Stimulated activated CD4-positive, alpha-beta T cell treated with anti-CD3 and anti-CD28 coated beads, TNF-alpha, amount 100 ng/mL, for 48 hours (primary cell): ENCODE measurements at places on chromosomes 1 and 21.

GRCh38 chr1:10765304-10765703, 31.1 kb downstream of the CASZ1 start:
- DNase-seq, result no peak

DNA sequence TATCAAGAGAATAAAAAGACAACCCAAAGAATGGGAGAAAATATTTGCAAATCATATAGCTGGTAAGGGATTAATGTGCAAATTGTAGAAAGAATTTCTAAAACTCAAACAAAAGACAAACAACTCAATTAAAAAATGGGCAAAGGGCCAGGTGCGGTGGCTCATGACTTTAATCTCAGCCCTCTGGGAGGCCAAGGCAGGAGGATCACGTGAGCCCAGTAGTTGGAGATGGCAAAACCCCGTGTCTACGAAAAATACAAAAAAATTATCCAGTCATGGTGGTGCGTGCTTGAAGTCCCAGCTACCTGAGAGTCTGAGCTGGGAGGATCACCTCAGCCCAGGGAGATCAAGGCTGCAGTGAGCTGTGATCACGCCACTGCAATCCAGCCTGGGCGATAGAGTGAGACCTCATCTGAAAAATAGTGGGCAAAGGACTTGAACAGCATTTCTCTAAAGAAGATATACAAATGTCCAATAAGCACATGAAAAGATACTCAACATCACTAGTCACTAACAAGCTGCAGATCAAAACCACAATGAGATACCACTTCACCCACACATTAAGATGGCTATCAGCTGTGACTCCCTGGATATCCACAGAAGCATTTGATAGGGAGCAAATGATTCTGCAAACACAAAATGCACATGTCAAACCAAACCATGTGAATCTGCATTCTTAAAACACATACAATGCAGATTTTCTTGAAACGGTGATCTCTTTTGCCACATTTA, 20.9 kb downstream of the SLC30A1 start:
- no peak for DNase-seq

DNA sequence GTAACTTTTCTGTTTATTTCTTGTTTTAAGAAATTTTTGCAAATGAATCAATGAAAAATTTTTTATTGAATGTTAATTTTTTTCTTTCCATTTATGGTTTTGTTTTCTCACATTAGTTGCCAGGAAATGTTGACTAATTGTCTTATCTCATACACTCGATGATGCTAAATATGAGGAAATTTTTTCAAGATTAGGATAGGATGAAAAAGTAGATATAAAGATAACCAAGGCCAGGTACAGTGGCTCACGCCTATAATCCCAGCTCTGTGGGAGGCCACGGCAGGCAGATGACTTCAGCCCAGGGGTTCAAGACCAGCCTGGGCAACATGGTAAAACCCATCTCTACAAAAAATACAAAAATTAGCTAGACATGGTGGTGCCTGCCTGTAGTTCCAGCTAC, 12.6 kb downstream of the LAX1 start:
- DNase-seq, result no peak

DNA sequence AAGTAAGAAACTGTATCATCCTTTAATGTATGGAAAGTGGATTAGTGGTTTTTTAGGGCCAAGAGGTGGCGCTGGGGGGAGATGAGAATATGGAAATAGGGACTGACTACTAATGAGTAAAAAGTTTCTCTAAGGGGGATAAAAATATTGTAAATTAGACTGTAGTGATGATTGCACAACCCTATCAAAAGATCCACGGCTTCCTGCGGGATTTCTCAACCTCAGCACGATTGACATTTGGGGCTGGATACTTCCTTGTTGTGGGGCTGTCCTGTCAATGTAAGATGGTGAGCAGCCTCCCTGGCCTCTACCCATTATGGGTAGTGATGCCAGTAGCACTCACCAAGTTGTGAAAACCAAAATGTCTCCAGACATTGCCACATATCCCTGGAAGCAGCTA, 36.0 kb upstream of the PRDM2 start:
- no peak for DNase-seq

GRCh38 chr1:226111883-226112261, 49.4 kb downstream of the H3-3A start:
- no peak for DNase-seq

- DNase-seq, result no peak
These were observed 13.9 kb upstream of the ZBTB17 start for GRCh38 chr1:15989776-15990175.

DNA sequence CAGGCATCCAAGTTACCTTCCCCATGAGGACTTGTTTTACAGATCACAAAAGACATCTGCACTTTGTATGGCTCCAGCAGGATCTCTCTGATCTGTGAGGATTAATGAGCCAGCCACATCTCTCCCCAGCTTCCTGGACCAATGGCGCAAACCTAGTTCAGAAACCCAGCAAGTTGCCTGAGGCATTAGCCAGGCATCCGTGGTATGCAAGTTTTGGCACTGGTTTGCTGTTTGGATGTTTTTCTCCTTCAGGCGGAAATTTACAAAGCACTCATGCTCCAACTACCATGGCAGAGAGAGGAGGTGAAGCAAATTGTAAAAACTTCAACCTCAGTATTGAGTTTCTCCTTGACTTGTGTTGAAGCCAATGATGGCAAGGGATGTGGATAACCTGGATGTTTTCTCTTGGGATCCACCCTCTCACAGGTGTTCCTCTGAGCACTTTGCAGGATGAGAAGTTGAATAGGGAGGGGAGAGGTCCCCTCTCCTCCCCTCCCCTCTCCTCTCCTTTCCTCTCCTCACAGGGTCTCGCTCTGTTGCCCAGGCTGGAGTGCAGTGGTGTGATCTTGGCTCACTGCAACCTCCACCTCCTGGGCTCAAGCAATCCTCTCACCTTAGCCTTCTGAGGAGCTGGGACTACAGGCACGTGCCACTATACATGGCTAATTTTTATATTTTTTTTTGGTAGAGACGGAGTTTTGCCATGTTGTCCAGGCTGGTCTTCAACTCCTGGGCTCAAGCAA, 25.6 kb upstream of the ENO1 start:
- no peak for DNase-seq

- no peak for DNase-seq
These were observed 44.6 kb upstream of the DMRTB1 start for GRCh38 chr1:53414632-53415031.

DNA sequence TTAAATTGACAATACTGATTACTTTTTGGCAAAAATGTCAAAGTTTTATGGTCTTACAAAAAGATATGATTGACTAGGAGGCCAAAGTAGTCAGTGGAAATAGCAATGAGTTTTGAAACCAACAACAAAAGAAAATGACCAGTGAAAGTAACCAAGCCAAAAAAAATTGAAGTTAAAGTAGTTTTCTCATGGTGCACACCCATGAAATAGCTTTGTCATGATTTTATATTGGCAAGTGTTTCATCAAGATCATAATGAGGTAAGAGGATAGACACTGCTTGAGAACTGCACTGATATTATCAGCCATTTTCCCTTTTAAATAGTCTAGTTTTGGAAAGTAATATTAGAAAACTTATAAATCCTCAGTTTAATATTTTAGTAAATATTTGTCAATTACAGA, 206.2 kb upstream of the ADAMTS5 start:
- DNase-seq, result no peak

GRCh38 chr21:44297525-44298290, 2.1 kb upstream of the PFKL start:
- peak; percentile 75 for DNase-seq

DNA sequence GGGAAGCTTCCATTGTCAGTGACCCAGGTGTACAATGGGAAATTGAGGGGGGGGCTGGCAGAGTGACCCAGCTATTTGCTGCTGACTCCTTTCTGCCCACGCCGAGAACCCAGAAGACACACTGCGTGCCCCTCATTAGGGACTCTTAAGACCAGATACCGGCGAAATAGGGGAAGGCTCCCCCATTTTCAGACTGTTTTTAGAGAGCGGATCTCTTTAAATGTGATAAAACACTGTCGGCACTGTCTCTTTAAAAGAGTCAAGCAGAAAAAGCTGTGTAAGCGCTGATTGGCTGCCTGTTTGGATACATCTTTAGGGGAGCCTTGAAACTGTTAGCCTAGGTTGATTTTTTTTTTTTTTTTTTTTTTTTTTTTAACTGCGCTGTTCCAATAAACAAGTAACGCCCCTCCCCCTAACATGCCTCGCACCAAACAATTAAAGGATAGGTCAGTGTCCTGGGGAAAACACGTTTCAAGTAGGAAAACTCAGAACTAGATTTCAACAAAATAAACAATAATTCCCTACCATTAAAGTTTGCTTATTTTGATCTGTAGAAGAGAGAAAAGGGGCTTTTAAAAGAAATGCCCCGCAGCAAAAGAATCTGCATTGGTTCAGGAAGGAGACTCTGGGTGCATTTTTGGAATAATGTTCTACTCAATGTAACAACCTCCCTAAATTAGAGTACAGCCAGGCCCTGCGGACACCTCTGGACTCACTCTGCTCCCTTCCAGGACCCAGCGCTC, 1.4 kb upstream of the SSBP3 start:
- peak; percentile 26 for DNase-seq

DNA sequence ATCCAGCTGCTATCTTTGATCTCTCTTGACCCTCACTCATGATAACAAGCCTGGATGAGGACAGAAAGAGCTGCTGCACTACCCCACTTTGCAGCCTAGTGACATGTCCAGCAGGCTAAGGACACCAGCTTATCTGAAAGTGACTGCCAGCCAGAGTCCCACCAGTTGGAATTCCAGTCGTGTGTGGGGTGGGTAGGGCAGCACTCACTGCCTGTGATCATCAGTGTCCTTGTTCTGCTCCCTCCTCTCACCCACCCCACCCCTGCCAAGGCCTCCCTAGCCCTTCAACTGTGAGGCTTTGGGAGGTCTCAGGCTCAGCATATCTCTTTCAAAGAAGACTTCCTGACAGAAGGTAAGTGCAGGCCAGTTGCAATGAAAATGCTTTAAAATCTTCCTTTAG, 15.5 kb upstream of the NMNAT2 start:
- no peak for DNase-seq

DNA sequence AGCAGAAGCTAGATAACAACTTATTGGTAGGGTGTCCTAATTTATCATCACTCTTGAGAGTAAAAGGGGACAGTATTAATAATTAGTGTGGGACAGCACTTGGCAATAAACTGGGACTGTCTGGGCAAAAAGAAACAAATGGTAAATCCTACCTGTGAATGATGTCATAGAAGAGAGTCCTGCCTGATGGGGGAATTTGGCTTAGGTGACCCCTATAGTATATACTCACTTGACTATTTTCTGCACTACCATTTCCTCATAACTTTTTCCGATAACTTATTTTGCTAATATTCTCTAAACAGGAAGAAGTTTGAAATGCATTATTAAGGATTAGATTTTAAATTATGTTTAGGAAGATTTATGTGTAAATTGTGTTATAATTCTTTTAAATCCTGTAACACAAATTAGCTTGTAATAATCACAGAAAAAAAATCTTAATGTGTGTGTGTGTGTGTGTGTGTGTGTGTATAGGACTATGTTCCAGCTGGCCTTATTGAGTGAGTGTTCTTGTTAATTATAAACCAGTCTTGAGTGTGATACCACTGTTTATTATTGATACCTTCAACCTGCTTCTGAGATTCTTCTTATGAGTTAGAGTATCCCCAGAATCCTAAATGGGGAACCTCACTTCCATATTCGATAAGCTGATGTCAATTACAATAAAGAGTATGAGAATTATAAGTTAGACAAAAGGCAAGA, 144.2 kb upstream of the C1orf105 start:
- DNase-seq, result no peak

- no peak for DNase-seq
These were observed 179.0 kb downstream of the SLC35F3 start for GRCh38 chr1:234083460-234083859.

DNA sequence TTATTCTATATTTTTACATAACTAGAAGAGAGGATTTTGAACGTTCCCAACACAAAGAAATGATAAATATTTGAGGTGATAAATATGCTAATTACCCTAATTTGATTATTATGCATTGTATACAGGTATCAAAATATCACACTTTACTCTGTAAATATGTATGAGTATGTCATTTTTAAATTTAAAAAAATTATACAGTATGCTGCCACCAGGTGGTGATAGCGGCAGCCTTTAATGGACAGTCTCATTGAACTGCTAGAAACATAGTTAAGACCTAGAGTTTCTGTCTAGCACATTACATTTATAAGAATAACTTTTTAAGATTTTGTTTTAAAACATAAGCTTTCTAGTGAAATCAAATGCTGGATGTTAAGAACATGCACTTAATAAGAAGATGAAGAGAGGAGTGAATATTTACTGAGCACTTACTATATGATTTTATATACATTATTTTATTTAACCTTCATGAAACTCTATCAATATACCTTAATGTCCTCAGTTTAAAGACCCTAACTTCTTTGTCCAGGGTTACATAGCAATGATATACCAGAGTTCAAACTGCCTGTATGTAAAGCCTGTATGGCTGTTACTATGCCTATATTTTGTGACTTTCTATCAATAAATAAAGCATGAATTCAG, 207.1 kb downstream of the NUF2 start:
- DNase-seq, result peak; percentile 0

- no peak for DNase-seq
These were observed 116.8 kb downstream of the CASZ1 start for GRCh38 chr1:10679496-10680220.

GRCh38 chr21:25039461-25040380, 567.6 kb downstream of the MRPL39 start:
- DNase-seq, result no peak

- DNase-seq, result no peak
These were observed 48.0 kb downstream of the NID1 start for GRCh38 chr1:236016782-236017400.

DNA sequence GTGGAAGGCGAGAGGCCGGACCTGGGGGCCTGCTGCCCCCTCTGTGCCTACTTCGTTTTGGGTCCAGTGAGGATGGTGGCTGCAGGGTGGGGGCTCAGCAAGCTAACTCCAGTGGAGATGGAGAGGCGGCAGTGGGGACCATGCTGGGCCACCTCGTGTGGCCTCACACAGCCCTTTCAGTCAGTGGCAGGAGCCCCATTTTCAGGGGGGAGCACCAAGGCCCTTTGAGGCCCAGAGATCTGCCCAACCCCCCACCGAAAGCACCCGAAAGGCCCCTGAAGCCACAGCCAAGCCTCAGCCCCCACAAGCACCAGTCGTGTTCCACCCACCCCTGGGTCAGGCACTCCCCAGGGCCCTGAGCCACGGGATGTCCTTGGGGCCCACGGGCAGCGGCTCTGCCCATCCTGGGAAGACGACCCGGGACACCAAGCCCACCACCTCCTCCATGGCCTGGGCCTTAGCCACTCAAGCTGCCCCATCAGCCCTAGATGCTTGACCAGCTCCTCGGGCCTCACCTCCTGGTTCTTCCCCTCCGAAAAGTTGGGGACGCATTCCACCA, 345 bp downstream of the FTCD start:
- no peak for DNase-seq

- no peak for DNase-seq
These were observed 1.5 kb downstream of the CNST start for GRCh38 chr1:246567646-246568235.

GRCh38 chr21:15297824-15298223, 233.0 kb upstream of the NRIP1 start:
- DNase-seq, result no peak
